ENCODE measurements at places on chromosomes 2 and 18. TPM values are rescaled to one million over a fixed set of nuclear protein-coding genes. Genes with fewer than 3 reads are reported as not detected.

DNA sequence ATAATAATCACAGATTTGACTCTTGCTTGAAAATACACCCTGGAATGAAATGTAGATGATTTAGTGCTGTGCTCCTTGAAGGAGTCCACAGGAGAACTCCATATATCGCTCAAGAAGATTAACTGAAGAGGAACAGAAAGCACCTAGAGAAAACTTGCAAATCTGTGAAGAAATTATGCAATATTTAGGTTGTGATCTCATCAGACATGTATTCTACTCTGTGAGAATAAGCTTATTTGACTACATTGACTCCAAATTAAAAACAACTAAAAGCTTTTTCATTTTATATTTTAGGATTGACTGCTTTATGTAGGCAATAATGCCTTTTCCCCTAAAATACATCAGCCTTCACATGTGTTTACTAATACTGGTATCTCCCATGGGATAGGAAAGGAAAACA is 906.6 kb upstream of the LRATD1 start:
- no peaks in the 10 kb centered on the region for H3K27me3 ChIP-seq
- no peak for DNase-seq
- no peaks in the 10 kb centered on the region for H3K4me1 ChIP-seq
- H3K27ac ChIP-seq = no peak overlapping the region
- H3K4me3 ChIP-seq = no peak overlapping the region

GRCh38 chr2:239934571-239935171 is 90.5 kb downstream of the NDUFA10 start:
- H3K27ac ChIP-seq = no peak overlapping the region
- H3K27me3 ChIP-seq = no peaks in the 10 kb centered on the region
- H3K36me3 ChIP-seq = no peaks in the 10 kb centered on the region
- no peaks in the 10 kb centered on the region for H3K4me1 ChIP-seq
- no peak overlapping the region for H3K4me3 ChIP-seq

DLX1 gene
- 7.6 TPM for total RNA-seq

- H3K36me3 ChIP-seq = peaks cover 11% of the 10 kb centered on the region
- no peaks in the 10 kb centered on the region for H3K4me1 ChIP-seq
- no peak overlapping the region for H3K4me3 ChIP-seq
Measured at GRCh38 chr2:200575957-200576356, 9.9 kb upstream of the AOX1 start.

DNA sequence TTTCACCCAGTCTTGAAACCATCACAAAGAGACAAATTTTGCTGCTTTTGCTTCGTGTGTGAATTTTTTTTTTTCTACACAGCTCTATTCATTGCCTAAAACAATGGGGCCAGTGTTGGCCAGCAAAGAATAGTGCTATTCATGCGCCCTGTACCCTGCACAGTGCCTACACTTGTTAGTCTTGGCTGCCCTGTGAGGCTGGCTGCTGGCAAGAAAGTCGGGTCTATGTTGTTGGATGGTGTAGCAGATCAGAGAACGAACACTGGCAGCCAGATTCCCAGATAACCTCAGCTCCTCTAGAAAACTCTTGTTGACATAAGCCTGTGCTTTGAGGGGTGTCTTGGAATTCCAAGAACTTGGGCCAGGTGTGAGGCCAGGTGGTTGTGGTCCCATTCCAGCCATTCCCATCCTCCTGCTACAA is 455.7 kb upstream of the TCF4 start:
- no peak for DNase-seq
- no peak overlapping the region for H3K4me3 ChIP-seq
- no peak overlapping the region for H3K27ac ChIP-seq
- H3K36me3 ChIP-seq = no peaks in the 10 kb centered on the region

CPS1 gene
- 17.9 TPM for total RNA-seq
